ENCODE measurements at places on chromosomes 3 and 15. TPM values are rescaled to one million over a fixed set of nuclear protein-coding genes. Genes with fewer than 3 reads are reported as not detected.

LTK gene
- 1.2 TPM for polyA plus RNA-seq

PLSCR5 gene
- polyA plus RNA-seq = not detected

PSTPIP1 gene
- 4.2 TPM for polyA plus RNA-seq

MUSTN1 gene
- polyA plus RNA-seq = 12.9 TPM

ITPKA gene
- 35.7 TPM for polyA plus RNA-seq

CIB1 gene
- polyA plus RNA-seq = 158 TPM

CSPG4 gene
- 1.8 TPM for polyA plus RNA-seq

SLC22A13 gene
- polyA plus RNA-seq = not detected

CLDN16 gene
- polyA plus RNA-seq = not detected

RGMA gene
- 8.0 TPM for polyA plus RNA-seq

TGM5 gene
- not detected for polyA plus RNA-seq

SLC6A6 gene
- polyA plus RNA-seq = 4.9 TPM

NANOGP8 gene
- not detected for polyA plus RNA-seq

CCRL2 gene
- polyA plus RNA-seq = 0.76 TPM

IQCH gene
- polyA plus RNA-seq = 1.7 TPM

ECE2 gene
- polyA plus RNA-seq = not detected

PLA2G4B gene
- polyA plus RNA-seq = 38.5 TPM

GOLGA6D gene
- polyA plus RNA-seq = not detected

LSAMP gene
- 1.7 TPM for polyA plus RNA-seq

TTLL13 gene
- polyA plus RNA-seq = 0.10 TPM

SLMAP gene
- polyA plus RNA-seq = 26.7 TPM

CPLX3 gene
- polyA plus RNA-seq = 0.61 TPM

DNAH12 gene
- not detected for polyA plus RNA-seq

FAM98B gene
- polyA plus RNA-seq = 6.3 TPM

GATA2 gene
- polyA plus RNA-seq = 3.3 TPM

IGSF10 gene
- polyA plus RNA-seq = 0.93 TPM

RAB43 gene
- 18.1 TPM for polyA plus RNA-seq

MRPL3 gene
- polyA plus RNA-seq = 78.8 TPM

CP gene
- 10.1 TPM for polyA plus RNA-seq

FAM107A gene
- 22.4 TPM for polyA plus RNA-seq

RASGRF1 gene
- not detected for polyA plus RNA-seq

BRPF1 gene
- polyA plus RNA-seq = 5.6 TPM

FOXB1 gene
- polyA plus RNA-seq = not detected

SLC9A9 gene
- polyA plus RNA-seq = 7.0 TPM

CD80 gene
- 0.19 TPM for polyA plus RNA-seq

All from stomach (tissue), 19 donors.